ENCODE measurements at places on chromosomes 5 and 9.

GRCh38 chr5:43073597-43074546 lies 33.8 kb upstream of the ANXA2R start:
- DNase-seq, result peak; percentile 50

DNA sequence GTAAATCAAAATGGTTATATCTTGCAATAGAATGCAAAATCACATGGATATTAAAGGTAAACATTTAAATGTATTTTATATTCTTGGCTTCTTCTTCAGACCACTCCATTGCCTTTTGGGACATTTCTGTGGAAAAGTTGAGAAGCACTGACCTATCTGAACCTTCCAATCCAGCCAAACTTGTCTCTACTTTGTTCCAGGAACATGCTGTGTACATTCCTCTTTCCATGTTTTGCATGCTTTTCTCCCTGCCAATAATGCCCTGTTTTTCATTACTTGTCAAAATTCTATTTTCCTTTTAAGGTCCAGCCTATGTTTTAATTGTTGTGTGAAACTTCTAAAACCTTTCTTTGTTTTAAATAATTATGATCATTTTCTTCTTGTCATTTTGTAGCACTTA lies 28.3 kb downstream of the JAK2 start:
- no peak for DNase-seq

- peak; percentile 19 for DNase-seq
Measured at GRCh38 chr9:91817493-91818224, 132.4 kb downstream of the ROR2 start.

GRCh38 chr5:164060786-164061355 lies 555.5 kb downstream of the MAT2B start:
- no peak for DNase-seq

DNA sequence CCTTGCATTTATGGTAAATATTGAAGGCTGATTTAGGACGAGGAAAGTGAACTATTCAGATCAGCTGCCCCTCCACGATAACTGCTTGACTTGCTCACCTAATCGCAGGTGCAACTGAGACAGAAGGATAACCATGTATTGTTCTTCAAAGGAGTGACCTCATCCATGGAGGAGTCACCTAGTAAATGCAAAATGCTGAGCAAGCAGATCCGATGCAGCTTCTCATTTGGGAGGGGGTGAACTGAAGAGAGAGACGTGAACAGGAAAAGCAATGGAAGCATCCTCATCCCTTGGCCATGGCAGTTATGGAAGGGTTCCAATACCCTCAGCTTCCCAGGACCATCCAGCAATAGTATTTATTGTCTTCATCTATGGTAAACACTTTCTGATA lies 47.5 kb downstream of the RASGRF2 start:
- DNase-seq, result no peak

GRCh38 chr9:69463497-69464068 lies 138.6 kb downstream of the ENTREP1 start:
- DNase-seq, result no peak

DNA sequence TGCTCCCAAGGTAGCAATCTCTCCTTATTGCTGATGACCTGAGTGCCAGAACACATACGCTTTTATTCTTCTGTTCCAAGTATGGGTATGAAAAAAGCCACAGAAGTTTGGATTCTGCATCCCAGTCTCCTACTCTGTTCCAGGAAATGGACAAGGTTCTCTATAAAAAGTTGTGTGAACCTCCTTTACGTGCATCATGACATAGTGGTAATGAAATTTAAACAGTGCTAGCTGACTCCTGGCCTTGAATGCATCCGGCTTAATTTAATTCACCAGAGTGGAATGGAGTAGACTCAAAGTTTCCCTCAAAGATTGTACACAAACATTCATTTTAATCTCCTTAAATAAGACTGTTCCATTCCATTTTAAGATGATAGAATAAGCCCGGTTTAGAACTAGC lies 68.9 kb downstream of the LURAP1L start:
- no peak for DNase-seq

GRCh38 chr5:101206534-101206933 lies 303.5 kb upstream of the ST8SIA4 start:
- no peak for DNase-seq

GRCh38 chr5:132100672-132101261 lies 27.2 kb downstream of the CSF2 start:
- no peak for DNase-seq

GRCh38 chr9:75797085-75797580 lies 93.3 kb upstream of the PCSK5 start:
- DNase-seq, result no peak

GRCh38 chr5:124538191-124538590 lies 208.2 kb downstream of the ZNF608 start:
- no peak for DNase-seq

- peak; percentile 79 for DNase-seq
Measured at GRCh38 chr5:91281401-91281800, 101.7 kb downstream of the ARRDC3 start.

DNA sequence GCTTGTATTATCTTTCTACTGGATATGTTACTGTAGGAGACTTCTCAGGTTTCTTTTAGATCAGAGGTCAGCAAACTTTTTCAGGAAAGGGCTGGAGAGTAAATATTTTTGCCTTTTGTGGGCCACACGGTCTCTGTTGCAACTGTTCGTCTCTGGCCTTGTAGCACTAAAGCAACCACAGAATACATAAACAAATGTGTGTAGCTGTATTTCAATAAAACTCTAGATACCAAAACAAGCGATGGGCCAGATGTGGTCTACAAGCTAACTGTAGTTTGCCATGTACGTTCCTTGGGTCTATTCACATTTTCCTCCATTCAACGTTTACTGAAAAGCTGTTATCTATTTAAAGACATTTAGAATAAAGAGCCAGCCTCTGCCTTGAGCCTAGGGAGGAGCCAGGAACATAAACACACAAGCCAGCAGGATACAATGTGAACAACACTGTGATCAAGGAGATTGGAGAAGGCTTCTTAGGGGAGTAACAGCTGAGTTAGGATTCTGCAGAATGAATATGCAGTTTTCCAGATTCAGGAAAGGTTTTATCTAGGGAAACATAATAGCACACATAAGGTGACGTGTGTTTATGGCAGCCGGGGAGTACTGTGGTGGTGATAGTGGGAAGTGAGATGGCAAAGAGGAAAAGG lies 33.0 kb upstream of the HOMER1 start:
- no peak for DNase-seq

DNA sequence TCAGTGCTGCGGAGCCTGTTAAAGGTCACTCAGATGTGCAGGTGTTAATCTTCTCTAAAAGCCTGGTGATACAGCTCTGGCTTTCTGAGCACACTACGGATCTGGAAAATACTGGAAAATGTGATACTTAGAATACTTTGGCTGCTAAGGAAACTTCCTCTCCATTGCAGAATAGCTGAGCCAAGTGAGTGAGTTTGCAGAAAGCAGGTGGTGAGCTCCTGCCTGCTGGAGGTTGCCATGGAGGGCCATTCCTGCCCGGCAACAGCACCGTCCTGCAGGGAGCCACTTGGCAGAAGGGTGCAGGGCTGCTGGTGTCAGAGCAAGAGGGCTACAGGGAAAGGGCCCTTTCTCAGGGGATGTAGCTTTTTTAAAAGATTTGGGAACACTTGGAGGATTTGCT lies 40.7 kb downstream of the SECISBP2 start:
- no peak for DNase-seq

DNA sequence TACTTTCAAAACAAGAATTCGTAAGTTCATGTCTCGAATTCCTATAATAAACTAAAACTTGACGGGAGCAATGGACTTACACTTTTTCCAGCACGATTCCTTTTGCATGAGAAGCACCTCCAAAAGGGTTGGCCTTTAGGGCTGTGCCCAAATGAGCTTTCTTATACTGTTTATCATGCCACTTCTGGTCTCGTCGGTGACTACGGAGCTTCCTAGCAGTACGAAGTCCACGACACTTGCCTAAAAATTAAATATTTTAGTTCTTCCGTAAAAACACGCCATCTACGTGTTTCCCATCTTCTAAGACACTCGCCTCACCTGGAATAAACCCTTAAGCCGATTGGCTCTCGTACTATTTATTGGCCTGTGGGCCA lies 554 bp downstream of the RPS23 start:
- no peak for DNase-seq

- DNase-seq, result peak; percentile 9
Measured at GRCh38 chr5:36177715-36178523, 26.0 kb downstream of the SKP2 start.

GRCh38 chr5:176492431-176492830 lies 44.2 kb downstream of the FAF2 start:
- DNase-seq, result no peak

- no peak for DNase-seq
Measured at GRCh38 chr5:158450751-158451171, 591.8 kb upstream of the CLINT1 start.

DNA sequence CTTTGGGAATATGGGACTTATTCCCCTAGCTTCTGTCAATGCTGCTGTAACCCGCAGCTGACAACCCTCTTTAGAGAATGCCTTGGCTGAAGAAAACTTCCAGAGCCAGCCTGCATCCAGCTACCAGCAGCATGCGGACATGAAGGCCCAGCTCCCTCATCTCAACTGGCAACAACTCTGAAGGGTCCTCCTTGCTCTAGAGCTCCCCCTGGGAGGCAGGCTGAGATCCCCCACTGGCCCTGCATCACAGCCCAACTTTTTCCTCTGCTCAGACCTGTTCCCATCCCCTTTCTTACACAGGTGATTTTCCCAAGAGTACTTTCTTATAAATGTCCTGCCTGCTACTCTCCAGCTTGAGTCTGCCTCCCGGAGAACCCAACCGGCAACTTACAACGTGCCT lies 18.7 kb upstream of the WNT8A start:
- DNase-seq, result no peak

DNA sequence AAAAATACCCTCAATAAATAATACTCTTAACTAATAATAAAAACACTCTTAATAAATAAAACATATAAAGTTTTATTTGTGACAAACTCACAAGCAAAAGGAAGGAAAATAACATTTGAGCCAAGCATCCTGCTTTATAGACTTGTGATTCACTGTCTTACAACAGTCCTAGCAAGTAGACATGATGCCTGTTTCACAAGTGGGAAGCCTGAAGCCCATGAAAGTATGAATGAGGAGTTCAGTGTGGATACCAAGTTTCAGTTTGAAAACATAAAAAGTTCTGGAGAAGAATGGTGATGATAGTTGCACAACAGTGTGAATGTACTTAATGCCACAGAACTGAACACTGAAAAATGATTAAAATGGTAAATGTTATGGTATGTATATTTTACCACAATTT lies 10.9 kb downstream of the HABP4 start:
- no peak for DNase-seq

DNA sequence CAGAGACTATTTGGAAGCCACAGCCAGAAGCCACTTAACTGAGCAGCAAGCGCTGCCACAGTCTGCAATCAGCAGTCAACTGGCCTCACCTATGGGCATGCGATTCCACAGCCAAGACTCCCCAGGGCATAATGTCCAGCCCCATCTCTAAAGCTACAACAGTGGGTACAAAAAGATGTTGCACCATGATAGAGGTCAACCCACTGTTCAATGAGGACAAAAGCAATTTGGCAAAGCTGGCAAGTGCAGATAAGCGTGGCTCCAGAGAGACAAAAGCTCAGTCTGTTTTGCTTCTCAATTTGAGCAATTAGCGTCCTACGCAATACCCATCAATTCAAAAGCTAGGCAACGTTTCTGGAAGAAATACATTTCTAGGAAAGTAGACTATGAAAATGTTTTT lies 3.2 kb downstream of the TAS2R1 start:
- DNase-seq, result no peak

DNA sequence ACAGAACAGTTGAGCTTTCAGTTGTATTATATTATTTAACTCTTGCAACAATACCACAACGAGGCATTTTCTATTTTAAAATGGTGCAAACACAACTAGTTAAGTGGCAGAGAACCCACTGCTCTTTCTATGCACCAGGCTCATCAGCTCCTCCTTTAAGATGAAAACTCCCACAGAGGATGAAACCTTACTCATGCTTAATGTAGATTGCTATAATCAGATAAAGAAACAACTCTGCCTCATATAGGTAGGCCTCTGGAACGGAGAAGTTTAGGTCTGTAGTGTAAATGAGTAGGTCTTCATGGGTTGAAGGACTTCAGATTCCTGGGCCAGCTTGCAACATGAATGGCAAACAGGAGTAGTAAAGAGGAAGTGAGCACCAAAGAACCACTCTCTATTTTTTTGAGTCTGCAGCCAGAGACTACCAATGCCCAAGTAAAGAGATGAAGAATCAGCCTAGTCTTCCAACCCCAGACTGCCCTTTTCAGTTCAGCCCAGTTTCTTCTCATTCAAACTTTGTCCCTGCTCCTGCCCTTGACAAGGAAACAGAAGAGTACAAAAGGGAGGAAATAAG lies 33.9 kb downstream of the HACD4 start:
- no peak for DNase-seq

GRCh38 chr5:88886746-88887341 lies 3.9 kb upstream of the MEF2C start:
- DNase-seq, result no peak

DNA sequence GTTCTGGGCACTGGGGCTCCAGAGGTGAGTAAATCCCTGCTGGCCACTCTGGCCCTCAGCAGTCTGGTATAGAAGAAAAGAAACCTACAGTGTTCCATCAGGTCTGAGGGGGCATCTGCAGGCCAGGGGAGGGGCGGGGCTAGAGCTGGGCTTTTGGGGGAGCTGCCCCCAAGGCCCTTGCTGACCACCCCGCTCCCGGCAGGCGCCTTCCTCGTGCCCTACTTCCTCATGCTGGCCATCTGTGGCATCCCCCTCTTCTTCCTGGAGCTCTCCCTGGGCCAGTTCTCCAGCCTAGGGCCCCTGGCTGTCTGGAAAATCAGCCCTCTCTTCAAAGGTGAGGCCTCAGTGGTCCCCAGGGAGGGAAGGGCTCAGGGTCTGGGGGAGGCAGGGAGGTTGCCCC lies 6.7 kb downstream of the SLC6A7 start:
- DNase-seq, result no peak

DNA sequence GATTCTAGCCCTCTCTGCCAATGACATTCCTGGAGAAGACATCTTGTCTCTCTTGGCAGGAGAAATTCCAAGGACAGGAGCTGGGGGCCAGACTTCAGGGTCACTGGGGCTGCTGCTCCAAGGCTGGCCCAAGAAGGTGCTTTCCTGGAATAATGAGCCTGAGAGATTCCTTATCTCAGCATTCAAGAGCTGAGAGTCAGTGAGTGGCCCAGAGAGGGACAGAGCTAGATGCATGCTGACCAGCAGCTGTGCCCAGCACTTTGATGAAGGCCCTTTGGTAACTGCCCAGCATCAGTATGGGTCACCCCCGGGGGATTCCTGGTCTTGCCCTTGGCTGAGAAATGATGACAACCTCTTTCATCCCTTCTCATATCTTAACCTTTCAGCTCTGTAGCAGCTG lies 47.7 kb upstream of the CTNNA1 start:
- no peak for DNase-seq

DNA sequence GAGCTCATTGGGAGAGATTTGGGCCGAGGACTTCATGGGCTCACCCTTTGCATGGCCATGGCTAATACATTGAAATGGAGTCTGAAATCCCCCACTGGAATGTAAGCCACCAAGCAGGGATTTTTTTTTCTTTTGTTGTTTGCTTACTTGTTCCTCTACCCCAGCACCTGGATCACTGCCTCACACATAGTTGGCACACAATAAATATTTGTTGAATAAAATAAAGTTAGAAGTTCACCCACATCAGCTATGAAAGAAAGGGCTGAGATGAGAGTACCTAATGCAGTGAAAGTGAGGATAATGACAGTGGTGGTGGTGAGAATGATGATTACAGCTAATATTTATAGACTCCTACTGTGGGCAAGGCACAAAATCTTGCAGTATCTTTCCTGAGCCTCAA lies 98.1 kb upstream of the ANXA1 start:
- DNase-seq, result no peak
